ENCODE measurements at places on chromosomes 6 and 20.

GRCh38 chr6:69693762-69694161 is 103.0 kb downstream of the LMBRD1 start:
- DNase-seq: no peak

DNA sequence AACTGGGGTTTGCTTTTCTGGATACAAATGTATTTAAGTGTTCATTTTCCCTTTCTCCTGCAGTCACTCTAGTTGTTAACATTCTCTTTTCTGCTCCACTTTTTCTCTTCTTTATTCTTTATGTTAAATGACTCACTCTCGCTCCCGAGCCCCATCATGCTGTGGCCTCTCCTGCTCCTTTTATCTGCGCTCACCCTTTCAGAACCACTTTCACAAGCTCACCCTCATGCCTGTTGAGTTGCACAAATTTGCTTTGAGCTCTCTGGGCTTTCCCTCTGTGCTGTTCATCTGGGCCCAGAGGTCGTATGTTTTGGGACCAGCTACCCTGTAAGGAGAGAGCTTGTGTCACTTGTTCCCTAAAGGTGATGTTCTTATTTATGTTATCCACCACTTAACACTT is 98.1 kb upstream of the ASCC3 start:
- DNase-seq: no peak

DNA sequence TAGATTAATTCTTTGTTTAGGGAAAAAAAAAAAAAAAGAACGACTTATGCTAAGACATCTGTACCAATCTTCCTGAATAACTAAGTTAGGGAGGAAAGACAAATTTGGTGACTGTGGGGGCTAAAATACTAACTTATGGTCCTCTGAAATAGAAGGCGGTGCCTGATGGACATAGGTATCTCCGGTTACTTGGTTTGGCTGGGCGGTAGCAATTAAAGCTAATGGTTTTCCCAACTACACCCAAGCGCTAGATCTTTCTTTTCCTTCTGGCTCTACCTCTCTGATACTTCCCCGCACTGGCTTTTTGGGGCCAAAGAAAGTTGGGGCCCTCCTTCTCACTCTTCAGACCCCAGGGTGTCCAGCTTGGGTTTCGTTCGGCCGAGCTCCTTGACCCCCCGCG is 1.0 kb upstream of the RBM24 start:
- no peak for DNase-seq

- no peak for DNase-seq
Observed at GRCh38 chr20:62955519-62956386, 3.2 kb downstream of the SLC17A9 start.

GRCh38 chr6:149173222-149173621 is 144.3 kb upstream of the TAB2 start:
- no peak for DNase-seq

DNA sequence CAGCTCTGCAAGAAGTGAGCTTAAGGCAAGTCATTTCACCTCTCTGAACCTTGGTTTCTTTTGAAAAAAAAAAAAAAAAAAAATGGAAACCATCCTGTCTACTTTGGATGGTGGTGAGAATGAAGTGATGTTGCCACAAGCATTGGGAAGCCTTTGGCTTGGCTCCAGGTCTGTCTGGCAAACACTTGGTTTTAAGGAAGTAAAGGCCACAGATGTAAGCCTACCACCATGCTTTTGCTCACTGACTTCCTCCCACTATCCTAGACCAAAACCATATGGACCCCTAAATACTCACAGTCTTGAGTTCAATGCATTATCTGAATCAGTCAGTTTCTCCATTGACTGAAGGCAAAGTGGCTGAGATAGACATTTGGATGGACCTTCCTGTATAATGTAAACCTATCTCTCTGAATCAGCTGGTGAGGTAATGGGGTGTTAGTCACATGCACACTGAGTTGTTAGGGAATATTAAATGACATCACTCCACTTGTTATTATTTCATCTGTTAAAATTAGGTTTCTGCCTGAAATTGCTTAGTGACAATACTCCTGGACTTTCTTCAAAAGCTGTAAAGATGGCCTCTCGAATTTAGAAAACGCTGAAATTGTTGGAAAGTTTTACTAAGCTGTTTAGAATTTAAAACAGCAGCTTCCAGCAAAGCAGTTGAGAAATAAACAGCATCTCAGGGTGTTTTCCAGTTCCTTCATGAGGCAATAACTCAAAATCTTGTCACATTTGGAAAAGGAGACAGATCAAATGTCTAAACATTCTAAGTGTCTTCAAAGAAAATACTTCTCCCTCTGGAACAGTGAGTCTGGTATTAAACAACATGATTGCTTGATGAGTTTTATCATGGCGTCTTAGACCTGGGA is 833.5 kb downstream of the DHX35 start:
- no peak for DNase-seq

DNA sequence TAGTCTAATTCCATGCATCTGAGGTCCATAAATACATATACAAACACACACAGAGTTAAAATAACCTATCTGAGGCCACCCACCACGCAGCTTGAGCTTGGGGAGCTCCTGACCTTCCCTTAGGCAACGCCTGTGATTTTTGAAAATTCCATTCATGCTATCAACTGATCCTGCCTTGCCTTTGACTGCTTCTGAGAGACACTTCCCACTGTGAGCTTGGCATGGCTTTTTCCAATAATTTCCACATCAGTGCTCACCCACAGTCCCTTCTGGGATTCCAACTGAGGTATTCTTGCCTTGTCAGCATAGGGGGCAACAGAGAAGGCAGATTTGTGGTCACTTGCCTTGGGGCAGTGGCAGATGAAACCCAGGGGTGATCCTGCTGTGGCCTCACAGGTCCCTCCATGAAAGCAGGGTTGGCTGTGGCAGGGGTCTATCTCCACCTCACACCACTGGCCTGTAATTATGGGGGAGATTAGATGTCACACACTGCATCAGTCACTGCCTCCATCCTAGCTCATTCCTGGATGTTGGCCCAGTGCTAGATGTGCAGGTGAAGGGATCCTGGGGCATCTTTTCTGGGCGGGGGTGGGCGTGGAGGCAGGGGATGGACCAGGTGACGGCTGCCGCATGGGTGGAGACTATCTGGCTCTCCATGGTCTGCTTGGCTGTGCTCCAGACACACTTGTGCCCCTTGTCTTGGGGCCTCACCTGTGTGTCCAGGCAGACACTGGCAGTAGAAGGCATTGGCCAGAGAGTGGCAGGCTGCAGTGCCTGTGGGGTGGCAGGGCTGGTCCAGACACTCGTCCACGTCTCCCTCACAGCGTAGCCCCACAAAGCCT is 11.2 kb upstream of the GPSM3 start:
- DNase-seq: no peak

DNA sequence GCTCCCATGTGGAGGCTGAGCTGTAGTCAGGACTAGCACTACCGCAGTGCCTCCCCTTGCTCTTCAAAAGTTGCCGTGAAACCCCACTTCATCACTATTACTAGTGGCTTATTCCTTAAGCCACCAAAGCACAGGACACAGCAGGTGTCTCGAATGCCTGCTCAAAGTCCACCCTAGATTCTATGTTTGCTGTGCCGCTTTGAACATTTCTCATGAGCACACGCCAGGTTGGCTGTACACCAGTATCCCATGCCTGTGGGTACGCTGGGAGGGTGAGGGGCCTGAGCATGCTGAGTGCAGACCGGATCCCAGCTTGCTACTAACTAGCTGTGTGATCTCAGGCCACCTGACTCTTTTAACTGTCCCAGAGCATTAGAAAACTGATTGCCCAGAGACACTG is 335.8 kb upstream of the QKI start:
- DNase-seq: no peak

- peak; percentile 12 for DNase-seq
Observed at GRCh38 chr6:145212813-145213212, 522.5 kb downstream of the EPM2A start.

DNA sequence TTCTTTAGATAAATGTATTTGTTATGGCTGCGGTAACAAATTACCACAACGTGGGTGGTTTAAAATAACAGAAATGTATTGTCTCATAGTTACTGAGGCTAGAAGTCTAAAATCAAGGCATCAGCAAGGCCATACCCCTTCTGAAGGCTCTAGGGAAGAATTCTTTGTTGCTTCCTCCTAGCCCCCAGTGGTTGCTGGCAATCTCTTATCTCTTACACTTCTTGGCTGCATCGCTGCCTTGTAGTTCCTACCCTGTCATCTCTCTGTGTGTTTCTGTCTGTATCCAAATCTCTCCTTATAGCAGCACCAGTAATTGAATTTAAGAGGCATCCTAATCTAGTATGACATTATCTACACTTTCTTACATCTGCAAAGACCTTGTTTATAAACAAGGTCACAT is 534.7 kb downstream of the PHF3 start:
- no peak for DNase-seq

GRCh38 chr6:139370283-139370998 is 4.0 kb downstream of the CITED2 start:
- peak; percentile 46 for DNase-seq

DNA sequence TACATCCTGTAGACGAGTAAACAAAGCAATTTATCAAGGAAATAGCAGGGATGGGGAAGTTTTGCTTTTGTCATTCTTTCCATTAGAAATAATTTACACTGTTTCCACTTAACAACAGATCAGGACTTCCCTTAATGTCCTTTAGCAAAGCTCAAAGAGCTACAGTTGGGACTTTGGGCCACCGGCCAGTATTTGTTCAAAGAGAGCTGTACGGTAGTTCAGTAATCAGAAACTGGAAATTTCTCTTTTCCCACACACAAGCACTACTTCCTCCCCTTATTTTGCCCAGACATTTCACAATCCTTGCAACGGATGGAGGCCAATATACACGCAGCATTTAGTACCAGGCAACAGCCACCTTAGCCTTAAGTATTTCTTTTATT is 12.1 kb upstream of the HINT3 start:
- DNase-seq: peak; percentile 56

- no peak for DNase-seq
Observed at GRCh38 chr20:57968120-57968519, 258.3 kb upstream of the PMEPA1 start.

- no peak for DNase-seq
Observed at GRCh38 chr6:115899730-115900282, 160.9 kb downstream of the FRK start.

DNA sequence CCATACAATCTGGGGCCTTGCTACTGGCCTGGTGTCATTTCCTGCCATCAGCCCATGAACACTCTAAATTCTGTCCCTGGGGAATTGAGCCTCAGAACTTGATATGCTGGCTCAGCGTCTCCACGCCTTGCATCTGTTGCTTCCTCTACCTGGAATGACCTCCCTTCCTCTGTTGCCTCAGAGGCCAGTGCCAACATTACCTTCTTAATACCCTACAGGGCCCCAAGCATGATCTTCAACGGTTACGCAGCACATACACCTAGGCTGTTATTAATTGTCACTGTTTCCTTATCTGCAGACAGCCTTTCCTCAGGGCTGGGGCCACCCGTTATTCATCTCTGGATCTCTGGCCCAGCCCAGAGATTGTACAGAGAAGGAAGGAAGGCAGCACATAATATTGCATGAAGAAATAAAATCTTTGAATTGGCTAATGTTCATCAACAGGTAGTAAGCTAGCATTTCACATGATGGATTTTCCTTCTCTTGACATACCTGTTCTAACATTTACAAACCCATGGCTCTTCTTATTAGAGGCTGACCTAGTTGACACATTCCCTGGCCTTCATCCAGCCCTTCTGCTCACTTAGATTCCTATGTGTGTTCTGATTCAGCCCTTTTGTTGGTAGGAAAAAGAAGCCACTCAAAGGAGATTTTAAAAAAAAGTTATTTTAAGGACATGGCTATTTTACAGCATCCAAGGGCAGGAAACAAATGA is 8.4 kb upstream of the RNF182 start:
- DNase-seq: no peak

- DNase-seq: no peak
Observed at GRCh38 chr20:15905661-15906060, 667.6 kb downstream of the KIF16B start.

- DNase-seq: no peak
Observed at GRCh38 chr6:44682987-44683779, 295.7 kb downstream of the CDC5L start.

- DNase-seq: no peak
Observed at GRCh38 chr6:125668071-125668470, 81.4 kb upstream of the HEY2 start.

DNA sequence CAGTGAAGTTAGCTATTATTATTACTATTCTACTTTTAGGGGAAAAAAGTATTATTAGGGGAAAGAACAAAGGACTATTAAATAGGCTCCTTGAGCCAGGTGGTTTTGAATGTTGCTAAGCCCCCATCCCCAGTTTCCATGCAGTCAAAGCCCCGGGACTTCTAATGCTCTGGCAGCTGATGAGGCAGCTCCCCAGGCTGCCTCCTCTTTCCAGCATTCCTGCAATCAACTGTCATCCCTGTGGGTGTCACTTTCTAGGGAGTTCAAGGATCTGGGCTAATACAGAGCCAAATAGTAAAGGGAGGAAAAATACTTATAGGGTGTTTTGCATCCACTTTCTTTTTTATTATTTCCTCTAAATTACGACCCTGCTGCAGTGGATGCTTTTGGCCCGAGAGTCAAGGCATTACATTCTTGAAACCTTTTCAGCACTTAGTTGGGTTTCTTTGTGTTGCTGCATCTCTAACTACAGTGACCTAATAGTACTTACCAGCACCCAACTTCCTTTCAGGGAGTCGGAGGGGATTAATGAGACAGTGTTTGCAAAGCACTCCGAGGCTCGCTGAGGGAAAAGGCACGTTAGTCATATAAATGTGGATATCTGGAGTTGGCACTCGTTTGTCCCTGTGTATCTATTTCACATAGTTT is 303.9 kb upstream of the MAP3K7 start:
- no peak for DNase-seq

DNA sequence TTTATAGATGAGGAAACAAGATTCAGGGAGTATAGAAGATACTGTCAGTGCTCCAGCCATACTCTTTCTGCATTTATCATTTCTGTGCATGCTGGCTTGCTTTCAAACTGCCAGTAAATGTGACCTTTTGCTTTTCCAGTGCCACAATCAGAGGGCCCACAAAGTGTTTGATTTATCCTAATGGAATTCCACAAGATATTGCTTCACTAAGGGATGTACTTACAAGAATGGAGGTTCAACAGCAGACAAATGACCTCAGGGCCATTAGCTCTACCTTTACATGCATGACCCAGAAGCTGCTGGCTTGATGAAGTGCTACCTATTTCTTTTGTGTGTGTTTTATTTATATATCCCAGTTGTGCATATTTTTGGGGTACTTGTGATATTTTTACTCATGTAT is 171.5 kb upstream of the GRIK2 start:
- no peak for DNase-seq

DNA sequence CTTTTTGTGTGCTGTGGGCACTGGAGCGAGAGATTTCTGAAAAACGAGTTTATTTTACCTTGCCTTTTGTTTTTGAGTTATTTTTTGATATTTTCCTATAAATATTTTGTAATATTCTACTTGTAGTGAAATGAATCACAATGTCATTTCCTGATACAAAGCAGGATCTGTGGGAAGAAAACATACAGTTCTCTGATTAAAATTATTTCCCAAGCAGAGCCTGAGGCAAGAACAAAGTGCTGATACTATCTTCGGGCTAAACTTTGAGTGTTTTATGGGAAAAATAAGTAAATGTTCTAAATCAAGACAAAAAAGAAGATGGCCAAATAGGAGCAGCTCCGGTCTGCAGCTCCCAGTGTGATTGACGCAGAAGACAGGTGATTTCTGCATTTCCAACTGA is 33.7 kb upstream of the ELOVL5 start:
- DNase-seq: no peak

GRCh38 chr6:35161776-35162607 is 20.9 kb upstream of the TCP11 start:
- DNase-seq: no peak

GRCh38 chr6:109306733-109307132 is 75.5 kb downstream of the CD164 start:
- no peak for DNase-seq
